Type B pancreatic cell (in vitro differentiated cells): ENCODE measurements at places on chromosomes 7 and 10. TPM values are rescaled to one million over a fixed set of nuclear protein-coding genes. Genes with fewer than 3 reads are reported as not detected.

Gene ADAMTS14
- 0.29 and 1.4 TPM in 2 replicates for total RNA-seq

DNA sequence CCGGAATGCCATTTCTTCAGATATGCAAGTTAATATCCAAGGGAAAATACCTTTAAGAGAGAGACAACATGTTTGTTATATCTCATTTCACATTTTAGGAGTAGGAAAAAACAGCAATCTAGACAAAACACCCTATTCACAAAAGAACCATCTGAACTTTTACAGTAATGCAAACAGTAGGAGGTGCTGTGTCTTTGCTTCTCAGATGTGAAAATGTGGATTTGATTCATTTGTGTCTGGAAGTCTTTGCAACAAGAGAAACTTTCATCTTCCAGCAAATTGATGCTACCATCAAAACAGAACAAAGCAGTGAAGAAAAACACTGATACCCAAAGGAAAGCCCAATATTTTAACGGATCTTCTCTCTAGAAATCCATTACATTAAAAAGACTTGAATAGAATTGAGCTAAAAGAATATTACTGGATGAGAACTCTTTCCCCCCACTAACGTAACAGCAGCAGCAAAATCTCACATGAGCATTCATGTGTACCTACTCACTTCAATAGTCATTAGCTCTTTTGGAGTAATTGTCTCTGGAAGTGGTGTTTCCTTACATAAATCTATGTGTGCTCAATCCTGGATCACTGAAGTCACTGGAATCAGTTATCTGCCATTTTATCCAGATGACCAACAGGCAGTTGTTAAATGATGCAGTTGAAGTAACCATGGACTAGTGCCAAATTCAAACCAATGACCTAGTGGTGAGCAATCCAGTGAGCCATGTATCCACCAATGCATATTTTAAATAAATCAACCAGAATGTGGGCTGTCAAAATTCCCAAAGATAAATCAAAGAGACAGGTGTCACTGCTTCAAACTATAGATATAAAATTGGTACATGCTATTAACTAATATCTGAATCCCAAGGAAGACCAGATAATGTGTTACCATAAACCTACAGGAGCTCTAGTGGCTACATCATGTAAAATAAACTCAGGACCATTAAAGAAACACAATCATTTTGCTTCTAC, 1.8 kb downstream of the SEMA3C start:
- peak overlapping the region; percentile 55 for H3K27ac ChIP-seq
- peak overlapping the region; percentile 93 for H3K4me3 ChIP-seq
- DNase-seq, result no peak
- H3K27me3 ChIP-seq, result no peaks in the 10 kb centered on the region
- peaks cover 35% of the 10 kb centered on the region for H3K4me1 ChIP-seq

DNA sequence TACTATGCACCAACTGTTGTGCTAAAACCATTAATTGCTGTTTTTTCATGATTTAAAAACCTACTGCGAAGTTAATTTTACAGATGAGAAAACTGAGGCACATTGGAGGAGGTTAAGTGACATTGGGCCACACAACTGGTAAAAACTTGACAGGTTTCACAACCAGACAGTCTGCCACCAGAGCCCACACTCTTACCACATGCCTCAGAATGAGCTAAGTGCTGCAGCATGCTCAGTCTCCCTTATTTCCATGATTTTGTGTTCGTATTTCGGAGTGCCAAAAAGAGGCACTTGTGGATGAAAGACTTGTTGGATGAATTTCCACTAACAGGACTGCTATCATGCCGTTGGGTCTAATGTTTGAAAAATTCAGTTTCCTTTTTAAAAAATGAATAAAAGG, 77.4 kb downstream of the PCLO start:
- no peak overlapping the region for H3K27ac ChIP-seq
- DNase-seq, result no peak
- H3K36me3 ChIP-seq, result no peaks in the 10 kb centered on the region
- no peaks in the 10 kb centered on the region for H3K27me3 ChIP-seq
- no peak overlapping the region for H3K4me3 ChIP-seq

Gene MGAM2
- total RNA-seq, result 5.9 and 9.7 TPM in 2 replicates

Gene FOXI2
- total RNA-seq, result 0.21 and 4.8 TPM in 2 replicates

DNA sequence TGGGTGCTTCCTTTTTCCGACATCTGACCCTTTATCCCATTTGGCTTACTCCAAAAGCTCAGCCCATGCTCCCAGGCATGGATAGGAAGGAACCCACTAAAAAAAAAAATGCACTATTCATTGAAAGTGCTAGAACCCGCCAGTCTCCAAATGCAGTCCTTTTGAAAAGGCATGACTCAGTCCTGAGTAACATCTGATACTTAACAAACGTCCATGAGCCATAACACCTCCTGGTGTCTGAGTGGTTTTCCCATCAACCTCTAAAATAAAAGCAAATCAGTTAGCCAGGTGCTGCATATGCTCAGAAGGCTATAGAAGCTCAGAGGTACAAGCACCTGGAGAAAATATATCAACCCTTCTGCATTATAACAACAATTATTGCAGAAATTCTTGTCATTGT, 45.0 kb upstream of the CACUL1 start:
- DNase-seq, result no peak
- no peaks in the 10 kb centered on the region for H3K36me3 ChIP-seq
- H3K4me1 ChIP-seq, result peaks cover 8% of the 10 kb centered on the region
- no peak overlapping the region for H3K27ac ChIP-seq
- H3K4me3 ChIP-seq, result no peak overlapping the region
- H3K27me3 ChIP-seq, result no peaks in the 10 kb centered on the region

DNA sequence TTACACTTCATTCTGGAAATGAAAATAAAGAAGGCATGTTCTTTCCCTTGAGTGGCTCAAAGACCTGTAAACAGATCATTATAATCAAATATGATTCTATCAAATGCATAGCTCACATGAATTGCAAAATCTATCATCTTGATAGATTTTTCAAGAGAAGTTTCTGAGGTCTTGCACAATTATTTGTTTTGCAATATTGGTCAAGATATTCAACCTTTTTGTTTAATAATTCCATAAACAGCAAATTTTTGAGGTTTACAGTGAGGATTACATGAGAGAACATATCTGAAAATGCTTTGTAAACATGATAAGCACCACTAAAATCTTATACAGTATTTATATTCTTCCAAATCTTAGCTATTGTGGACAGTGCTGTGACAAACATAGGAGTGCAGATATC, 160.8 kb downstream of the HDAC9 start:
- no peak for DNase-seq
- H3K27me3 ChIP-seq, result no peaks in the 10 kb centered on the region
- no peaks in the 10 kb centered on the region for H3K36me3 ChIP-seq
- no peak overlapping the region for H3K4me3 ChIP-seq
- peaks cover 16% of the 10 kb centered on the region for H3K4me1 ChIP-seq

- H3K4me1 ChIP-seq, result no peaks in the 10 kb centered on the region
- H3K27ac ChIP-seq, result no peak overlapping the region
- H3K4me3 ChIP-seq, result no peak overlapping the region
Measured at GRCh38 chr7:53835301-53835700, 706.9 kb upstream of the VSTM2A start.

DNA sequence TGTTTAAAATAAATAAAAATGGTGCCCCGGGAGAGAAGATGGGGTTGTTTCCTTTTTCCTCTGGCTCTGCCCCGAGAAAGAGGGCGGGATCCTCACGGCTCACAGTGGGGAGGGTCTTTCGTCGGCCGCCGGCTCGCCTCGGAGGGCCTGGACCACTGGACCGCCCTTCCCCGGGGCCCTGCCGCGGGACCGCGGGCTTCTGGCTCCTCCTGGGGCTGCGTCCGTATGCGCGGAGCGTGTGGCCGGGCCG, 3.5 kb upstream of the IGF2BP3 start:
- no peaks in the 10 kb centered on the region for H3K36me3 ChIP-seq
- H3K27me3 ChIP-seq, result no peaks in the 10 kb centered on the region
- peak overlapping the region; percentile 97 for H3K4me3 ChIP-seq
- DNase-seq, result no peak
- peaks cover 23% of the 10 kb centered on the region for H3K4me1 ChIP-seq

DNA sequence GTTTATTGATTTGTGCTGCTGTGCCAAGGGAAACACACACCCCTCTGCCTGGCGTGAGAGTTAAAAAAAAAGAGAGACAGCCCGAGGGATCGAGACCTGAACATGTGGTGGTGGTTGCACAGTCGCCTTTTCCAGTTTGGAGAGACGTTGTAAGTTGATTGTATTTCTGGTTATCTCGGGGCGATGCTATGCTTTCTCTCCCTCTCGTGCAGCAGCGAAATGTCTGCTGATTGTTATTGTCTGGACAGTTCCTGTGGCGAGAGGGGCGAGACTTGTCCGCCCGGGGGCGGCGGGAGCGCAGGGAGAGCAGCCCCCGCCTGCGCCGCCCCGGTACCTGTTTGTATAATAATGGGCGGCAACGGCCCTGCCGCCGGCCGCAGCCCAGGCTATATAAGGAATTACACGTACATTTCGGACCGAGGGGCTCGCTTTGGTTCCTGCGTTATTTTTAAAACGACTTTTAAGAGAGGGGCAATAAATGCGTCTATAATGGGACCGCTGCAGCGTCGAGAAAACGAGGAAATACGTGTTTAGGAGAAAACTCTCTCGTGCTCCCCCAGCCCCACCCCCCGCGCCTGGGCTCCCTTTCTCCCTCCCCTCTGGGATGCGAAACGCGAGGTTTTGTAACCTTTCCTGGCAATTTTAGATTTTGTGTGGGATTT, 1.7 kb downstream of the ZEB1 start:
- H3K27ac ChIP-seq, result peak overlapping the region; percentile 61
- peak; percentile 68 for DNase-seq
- H3K36me3 ChIP-seq, result no peaks in the 10 kb centered on the region
- peaks cover 14% of the 10 kb centered on the region for H3K4me1 ChIP-seq

Gene OR6B1
- not detected in 2 replicates for total RNA-seq

DNA sequence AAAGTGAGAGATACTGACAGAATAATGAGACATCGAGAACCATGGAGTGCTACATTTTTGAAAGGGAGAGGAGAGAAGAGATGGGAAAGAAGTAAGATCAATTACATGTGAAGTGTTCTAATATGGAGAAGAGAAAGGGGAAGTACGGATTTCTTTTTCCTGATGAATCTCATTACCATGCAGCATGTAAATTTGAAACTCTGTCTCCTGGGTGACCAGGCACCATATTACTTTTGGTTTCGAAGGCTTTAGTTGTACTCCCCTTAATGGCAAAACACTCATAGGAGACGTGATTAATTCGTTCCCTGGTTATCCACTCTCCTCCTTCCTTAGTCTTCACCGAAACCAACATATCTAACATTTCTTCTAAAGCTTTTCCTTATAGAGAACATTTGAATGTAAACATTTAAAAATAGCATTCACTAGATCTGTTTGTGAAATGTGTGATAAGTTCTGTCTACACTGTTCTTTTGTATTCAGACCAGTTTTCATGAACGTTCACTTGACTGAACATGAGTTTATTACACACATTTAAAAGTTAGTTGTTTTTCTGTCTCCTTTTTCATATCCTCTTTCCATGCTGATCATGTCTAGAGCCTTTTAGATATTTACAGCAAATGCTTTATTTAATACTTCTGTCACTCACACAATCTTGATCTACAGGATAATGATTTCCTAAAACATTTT, 80.2 kb upstream of the MSRB2 start:
- no peaks in the 10 kb centered on the region for H3K36me3 ChIP-seq
- DNase-seq, result no peak
- H3K4me1 ChIP-seq, result no peaks in the 10 kb centered on the region
- peaks cover 17% of the 10 kb centered on the region for H3K27me3 ChIP-seq
- H3K4me3 ChIP-seq, result no peak overlapping the region

GRCh38 chr10:121411004-121411403, 187.2 kb downstream of the FGFR2 start:
- no peak overlapping the region for H3K4me3 ChIP-seq
- peaks cover 45% of the 10 kb centered on the region for H3K4me1 ChIP-seq
- DNase-seq, result no peak
- H3K36me3 ChIP-seq, result peaks cover 4% of the 10 kb centered on the region
- no peak overlapping the region for H3K27ac ChIP-seq

DNA sequence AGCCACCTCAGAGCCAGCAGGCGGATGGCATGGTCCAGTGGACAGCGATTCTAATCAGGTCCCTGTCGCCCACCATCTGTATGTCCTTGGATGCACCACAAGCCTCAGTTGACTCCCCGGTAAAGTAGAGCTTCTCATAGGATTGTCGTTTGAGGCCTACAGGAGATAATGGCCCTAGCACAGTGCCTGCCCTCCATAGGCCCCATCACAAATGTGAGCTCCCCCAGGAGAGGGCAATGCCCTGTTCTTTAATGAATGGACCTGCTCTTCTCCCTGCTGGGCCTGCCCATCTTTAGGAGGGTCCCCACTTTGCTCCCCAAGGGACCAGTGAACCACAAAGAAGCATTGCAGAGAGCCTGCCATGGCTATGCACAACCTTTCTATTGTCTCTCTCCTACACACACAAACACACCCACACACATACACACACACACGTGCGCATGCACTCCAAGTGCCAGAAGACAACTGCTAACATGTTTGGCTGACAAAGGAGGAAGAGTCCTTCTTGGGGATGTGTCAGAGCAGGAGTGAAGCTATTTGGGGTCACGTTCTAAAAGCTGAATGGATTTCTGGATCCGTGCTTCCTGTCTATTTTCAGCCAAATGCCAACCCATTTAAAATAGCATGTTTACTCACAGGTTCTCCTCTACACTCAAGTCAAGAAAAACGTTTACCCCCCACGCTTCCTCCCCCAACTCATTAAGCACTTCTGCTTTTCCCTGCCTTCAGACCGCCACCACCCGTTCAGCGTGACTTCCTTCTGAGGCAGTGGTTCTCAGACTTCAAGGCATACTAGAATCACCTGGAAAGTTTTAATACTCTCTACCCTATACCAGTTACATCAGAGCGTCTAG, 196.1 kb downstream of the GRID1 start:
- no peaks in the 10 kb centered on the region for H3K4me1 ChIP-seq
- DNase-seq, result no peak
- no peak overlapping the region for H3K27ac ChIP-seq
- no peak overlapping the region for H3K4me3 ChIP-seq

Gene GBX1
- total RNA-seq, result 0.26 and 0.41 TPM in 2 replicates

DNA sequence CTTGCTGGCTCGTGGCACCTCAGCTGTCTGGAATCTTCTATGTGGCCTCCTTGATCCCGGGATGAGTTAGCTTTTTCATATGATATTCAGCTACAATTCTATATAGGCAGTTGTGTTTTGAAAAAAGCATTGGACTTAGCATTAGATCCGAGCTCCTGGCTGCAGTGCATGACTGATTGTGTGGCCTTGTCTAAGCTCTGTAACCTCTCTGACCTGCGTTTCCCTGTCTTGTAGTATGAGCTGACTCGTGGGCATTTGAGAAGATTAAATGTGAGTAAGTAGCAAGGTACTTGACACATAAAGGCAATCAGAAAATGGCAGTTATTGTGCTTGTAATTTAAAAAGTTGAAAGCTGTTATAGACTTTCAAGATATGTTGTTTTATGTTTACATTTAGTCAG, 85.9 kb downstream of the CCNY start:
- peaks cover 57% of the 10 kb centered on the region for H3K4me1 ChIP-seq
- H3K36me3 ChIP-seq, result no peaks in the 10 kb centered on the region
- no peak for DNase-seq
- no peak overlapping the region for H3K4me3 ChIP-seq
- no peak overlapping the region for H3K27ac ChIP-seq

DNA sequence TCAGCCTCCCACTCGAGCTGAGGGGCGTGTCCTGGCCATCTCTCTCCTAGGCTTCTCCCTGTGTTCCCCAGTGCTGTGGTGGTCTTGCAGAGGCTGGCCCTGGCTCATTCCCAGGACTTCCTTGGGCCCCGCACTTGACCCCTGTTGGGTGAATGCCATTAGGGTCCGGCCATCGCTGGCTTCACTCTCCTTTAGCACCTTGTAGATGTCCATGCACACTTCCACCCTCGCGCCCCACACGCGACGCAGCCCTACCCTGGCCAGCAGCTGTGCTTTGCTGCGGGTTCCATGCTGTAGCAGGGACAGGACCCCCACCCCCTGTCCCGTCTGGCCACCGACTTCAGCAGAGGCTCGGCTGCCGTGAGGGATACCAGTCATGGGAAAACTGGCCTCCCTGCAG, 46.3 kb downstream of the PITRM1 start:
- H3K27ac ChIP-seq, result peak overlapping the region; percentile 48
- H3K27me3 ChIP-seq, result no peaks in the 10 kb centered on the region
- DNase-seq, result no peak
- H3K4me1 ChIP-seq, result peaks cover 18% of the 10 kb centered on the region
- H3K36me3 ChIP-seq, result peaks cover 17% of the 10 kb centered on the region
- no peak overlapping the region for H3K4me3 ChIP-seq
